ENCODE measurements at places on chromosomes 5 and 9.
A peak's percentile ranks its signal among the peaks of the same experiment; 100 is the strongest.

- no peak for DNase-seq
These were observed 7.4 kb downstream of the COX7C start for GRCh38 chr5:86625148-86625547.

GRCh38 chr5:138502121-138502520 is 36.8 kb downstream of the EGR1 start:
- DNase-seq = no peak

GRCh38 chr9:136527131-136527530 is 18.7 kb downstream of the NOTCH1 start:
- peak; percentile 16 for DNase-seq

- no peak for DNase-seq
These were observed 625 bp upstream of the UBLCP1 start for GRCh38 chr5:159262472-159262858.

- no peak for DNase-seq
These were observed 22.6 kb upstream of the NOTCH1 start for GRCh38 chr9:136568288-136569081.

DNA sequence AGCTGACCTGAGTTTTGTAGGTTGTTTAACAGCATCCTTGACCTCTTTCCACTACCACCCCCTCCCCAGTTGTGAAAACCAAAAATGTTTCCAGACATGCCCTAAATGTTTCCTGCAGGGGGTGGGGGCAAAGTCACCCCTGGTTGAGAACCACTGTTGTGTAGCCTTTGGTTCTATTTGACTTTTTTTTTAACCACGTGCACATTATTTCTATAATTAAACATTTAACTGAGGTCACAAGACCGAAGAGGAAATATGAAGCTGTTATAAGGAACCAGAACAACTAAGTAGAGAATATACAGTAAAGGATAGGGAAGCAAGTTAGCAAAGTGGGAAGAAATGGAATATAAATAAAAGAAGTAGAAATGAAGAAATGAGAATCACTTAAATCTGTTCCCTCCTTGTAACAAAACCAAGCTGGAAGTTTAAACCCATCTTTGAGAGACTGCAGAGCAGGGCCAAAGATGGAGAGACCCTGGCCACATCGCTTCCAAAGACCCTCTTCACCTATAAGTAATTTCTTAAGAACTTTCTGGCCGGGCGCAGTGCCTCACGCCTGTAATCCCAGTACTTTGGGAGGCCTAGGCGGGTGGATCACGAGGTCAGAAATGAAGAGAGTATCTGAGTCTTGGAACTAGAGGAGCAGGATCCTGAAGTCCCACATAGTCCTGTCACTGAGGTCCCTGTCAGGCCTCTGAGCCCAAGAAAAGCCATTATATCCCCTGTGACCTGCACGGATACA is 14.4 kb downstream of the SIT1 start:
- no peak for DNase-seq

DNA sequence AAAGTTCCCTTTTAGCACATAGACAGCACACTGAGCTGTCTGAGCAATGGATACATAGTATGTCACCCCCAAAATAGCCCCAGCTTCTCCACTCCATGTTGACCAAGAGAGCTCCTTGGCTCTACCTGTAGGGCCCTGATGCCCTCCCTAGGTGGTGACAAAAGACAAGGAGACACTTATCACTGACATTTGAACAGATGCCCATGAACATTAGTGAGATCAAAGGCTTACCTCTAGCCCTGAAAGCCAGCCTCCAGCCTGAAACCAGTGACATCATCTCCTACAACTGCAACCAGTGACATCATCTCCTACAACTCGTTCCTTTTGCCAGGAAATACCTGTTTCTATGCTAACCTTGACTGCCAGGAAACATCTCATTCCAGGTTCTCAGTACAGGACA is 122.7 kb downstream of the FSTL4 start:
- no peak for DNase-seq

GRCh38 chr5:98927242-98927988 is 1.4 kb downstream of the CHD1 start:
- DNase-seq = no peak

- no peak for DNase-seq
These were observed 13.0 kb downstream of the NEK6 start for GRCh38 chr9:124270504-124271335.

- no peak for DNase-seq
These were observed 115.5 kb upstream of the IL7R start for GRCh38 chr5:35741126-35741716.

GRCh38 chr9:107281184-107281583 is 1.9 kb upstream of the RAD23B start:
- no peak for DNase-seq

GRCh38 chr9:76704593-76705204 is 59.5 kb upstream of the PCA3 start:
- no peak for DNase-seq

DNA sequence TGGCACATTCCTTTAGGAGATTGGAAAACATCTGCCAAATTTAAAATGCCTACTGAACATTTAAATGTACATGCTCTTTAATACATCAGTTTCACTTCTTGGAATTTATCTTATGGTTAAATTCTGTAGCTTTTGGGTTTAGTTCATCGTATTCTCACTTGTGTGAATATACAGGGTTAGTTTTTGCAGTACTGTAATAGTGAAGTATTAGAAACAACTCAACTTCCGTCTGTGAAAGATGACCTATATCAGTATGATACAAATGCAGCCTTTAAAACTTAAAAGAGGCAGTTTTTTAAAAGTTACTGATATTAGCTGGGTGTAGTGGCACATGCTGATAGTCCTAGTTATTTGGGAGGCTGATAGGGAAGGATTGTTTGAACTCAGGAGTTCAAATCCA is 57.2 kb downstream of the CDC42SE2 start:
- no peak for DNase-seq

- no peak for DNase-seq
These were observed 36.0 kb upstream of the SVEP1 start for GRCh38 chr9:110615498-110615897.

DNA sequence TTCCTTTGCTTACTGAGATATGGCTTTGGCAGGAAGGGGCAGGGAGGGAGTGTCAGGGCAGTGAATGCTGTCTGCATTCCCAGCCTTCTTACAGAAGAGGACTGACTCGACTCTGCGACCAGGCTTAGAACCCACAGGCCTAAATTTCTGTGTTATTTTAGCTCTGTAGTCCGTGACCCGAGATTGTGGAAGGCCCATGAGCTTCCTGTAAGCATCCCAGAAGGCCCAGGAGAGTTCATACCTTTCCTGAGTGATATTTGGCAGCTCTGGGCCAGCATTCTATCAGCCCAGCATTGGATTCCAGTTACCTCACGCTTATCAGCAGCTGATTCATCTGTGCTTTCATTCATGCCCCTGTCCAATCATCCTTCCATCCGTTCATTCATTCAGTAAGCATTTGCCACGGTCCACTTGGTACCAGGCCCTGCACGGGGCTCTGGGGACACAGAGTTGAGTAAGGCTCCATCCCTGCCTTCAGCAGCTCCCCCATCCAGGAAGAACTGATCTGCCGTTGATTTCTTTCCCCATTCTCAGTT is 28.2 kb upstream of the RPL26L1 start:
- no peak for DNase-seq

- DNase-seq = no peak
These were observed 100.0 kb upstream of the ACTBL2 start for GRCh38 chr5:57582578-57583070.

DNA sequence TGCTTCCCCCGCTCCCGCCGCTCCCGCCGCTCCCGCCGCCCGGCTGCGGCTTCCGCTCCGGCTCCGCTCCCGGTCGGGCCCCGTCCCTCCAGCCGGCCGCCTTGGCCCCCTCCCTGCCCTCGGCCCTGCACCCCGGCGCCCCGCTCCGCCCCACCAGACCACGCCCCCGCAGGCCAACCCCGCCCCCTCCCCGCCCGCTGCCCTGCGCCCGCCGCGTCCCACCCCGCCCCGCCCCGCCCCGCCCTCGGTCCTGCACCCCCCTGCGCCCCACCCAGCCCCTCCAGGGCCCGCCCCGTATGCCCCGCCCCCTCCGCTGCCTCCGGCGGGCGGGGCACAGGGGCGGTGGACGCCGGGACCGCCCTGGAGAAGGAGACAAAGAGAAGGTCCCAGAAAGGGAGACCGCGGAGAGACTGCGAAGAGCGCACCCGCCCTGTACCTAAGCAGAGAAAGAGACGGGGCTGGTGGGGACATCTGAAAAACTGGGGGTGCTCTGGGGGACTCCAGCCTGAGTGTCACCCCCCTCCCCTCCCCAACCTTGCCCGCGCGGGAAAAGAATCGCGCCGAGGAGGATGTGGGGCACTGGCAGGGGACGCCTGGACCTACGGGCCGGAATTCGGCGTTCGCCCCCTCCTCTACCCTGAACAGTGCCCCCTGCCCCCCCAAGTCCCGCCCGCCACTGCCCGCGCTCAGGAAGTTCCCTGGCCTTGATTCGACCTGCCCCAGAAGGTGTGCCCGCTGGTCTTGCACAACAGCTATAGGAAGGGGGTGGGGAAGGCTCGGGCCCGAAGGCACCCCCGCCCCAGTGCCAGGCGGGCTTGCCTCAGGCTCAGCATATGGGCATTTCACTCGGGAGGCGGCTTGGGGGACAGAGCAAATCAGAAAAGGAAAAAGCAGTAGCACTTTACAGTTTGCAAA is 42.8 kb upstream of the STXBP1 start:
- DNase-seq = peak; percentile 36

DNA sequence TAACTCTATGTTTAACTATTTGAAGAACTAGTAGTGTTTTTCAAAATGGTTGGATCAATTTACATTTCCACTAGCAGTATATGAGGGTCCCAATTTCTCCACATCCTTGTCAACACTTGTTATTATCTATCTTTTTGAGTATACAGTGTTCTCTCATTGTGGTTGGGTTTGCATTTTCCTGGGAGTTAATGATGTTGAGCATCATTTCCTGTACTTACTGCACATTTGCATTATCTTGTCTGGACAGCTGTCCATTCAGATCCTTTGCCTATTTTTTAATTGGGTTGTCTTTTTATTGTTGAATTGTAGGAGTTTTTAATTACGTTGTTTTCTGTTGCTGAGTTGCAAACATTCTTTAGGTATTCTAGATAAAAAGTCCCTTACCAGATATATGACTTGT is 103.4 kb upstream of the LRRTM2 start:
- DNase-seq = no peak

DNA sequence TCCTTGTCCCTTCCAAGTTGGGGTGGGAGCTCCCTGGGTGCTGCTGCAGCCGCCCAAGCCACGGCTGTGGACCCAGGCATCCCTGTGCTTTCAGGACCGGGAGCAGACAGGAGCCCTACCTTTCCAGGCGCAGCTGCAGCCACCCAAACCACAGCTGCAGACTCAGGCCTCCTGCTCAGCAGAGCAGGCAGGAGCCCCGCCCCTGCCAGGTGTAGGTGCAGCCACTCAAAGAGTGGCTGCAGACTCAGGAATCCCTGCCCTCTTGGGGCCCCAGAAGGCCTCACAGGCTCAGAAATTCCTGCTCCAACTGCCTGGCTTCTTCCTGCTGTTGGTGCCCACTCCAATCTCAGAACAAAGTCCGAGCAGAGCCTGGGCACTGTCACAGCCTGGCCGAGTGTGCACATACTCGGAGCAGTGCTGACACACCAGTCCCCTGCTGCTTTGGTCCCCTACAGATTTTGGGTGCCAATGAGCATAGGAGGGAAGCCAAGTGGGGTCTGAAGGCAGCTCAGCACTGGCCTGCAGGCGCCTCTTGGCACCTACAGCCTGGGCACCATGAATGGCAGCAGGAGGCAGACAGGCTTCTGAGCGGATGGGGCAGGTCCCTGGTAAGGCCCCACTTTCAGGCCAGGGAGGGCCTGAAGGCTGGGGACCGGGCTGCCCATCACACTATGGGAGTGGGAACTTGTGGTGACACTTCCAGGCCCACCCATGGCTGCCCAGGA is 6.0 kb upstream of the TESK1 start:
- DNase-seq = no peak

GRCh38 chr5:126481243-126481642 is 58.0 kb downstream of the GRAMD2B start:
- no peak for DNase-seq

- no peak for DNase-seq
These were observed 75.6 kb downstream of the PSMB7 start for GRCh38 chr9:124339603-124340146.

- no peak for DNase-seq
These were observed 15.9 kb downstream of the PTAR1 start for GRCh38 chr9:69743930-69744329.

DNA sequence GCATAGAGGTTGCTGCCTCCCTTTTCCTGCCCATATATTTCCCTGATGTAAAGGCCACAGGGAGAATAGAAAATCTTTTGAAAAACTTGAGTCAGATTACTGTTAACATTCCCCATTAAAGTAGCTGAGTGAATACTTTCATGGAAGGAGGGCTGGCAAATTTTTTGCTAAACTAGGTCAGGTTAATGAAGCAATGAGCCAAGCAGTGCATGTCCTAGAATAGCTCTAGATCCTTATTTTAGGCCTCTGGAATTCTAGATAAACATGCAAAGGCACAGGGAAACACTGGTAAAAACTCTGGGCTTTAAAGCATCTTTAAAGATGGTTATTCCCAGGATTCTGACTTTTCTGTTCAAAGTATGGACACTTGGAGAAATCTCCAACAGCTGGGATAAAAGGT is 27.9 kb downstream of the TTC1 start:
- DNase-seq = no peak

DNA sequence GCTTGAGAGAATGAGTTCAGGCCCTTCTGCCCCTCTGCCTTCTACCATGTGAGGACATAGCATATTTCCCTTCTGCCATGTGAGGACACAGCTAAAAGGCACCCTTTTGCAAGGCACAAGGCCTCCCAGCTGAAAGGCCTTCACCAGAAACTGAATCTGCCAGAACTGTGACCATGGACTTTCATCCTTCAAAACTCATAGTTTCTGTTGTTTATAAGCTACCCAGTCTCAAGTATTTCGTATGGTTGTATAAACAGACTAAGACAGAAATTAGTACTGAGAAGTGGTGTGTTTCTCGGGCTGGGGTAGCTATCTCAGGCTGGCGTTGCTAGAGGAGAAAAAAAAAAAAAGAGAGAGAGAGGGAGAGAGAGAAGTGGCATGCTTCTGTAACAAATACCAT is 368.6 kb downstream of the DMRTA1 start:
- no peak for DNase-seq

DNA sequence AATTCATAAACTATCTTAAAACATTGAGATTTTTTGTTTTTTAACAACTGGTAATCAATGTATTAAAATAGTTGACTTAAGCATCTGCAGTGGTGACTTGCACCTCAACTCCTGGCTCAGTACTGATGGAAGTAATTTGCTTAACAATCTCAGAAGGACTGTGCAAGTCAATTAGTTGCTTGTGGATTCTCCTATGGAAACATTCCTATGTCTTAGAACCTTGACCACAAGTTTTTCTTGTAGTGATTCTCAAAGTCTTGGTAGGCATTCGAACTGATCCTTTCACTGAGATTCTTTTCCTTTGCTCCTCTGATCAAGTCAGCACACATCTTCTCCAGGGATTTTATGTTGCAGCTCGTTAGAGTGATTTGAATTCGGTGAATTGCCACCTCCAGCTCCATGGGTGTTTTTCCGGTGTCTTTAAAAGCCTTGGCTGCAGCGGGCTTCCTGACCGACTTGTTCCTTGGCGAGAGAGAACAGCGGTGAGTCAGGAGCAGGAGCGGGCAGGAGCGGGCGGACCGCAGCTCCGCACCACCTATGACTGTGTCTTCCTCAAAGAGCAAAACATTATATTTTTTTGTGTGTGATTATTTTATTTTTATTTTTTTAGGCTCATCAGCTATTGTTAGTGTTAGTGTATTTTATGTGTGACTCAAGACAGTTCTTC is 21.1 kb downstream of the HMGXB3 start:
- DNase-seq = no peak

Measured in NCI-H524 treated with DMSO at 0.1 percent for 48 hours (cell line).